ENCODE measurements at places on chromosomes 2 and 18.

GRCh38 chr2:100427627-100428258 lies 10.3 kb upstream of the CHST10 start:
- DNase-seq = peak; percentile 26

DNA sequence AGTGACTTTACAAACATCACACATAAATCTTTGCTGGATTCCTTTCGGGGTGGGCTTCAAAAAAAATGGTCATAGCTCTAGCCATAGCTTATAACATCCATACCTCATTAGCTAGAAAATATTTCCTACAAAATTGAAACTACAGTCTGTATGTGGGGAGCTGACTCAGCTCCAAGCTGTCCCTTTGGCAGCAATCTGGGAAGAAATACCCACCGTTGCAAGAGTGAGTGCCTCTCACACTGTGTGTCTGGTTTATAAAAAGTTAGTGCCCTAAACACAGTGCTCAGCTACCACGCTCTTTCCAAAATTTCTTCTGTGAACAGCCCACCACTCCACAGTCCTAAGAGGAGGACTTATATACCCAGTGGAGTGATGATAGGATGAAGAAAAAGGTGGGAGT lies 170.1 kb downstream of the RBM43 start:
- DNase-seq = no peak

DNA sequence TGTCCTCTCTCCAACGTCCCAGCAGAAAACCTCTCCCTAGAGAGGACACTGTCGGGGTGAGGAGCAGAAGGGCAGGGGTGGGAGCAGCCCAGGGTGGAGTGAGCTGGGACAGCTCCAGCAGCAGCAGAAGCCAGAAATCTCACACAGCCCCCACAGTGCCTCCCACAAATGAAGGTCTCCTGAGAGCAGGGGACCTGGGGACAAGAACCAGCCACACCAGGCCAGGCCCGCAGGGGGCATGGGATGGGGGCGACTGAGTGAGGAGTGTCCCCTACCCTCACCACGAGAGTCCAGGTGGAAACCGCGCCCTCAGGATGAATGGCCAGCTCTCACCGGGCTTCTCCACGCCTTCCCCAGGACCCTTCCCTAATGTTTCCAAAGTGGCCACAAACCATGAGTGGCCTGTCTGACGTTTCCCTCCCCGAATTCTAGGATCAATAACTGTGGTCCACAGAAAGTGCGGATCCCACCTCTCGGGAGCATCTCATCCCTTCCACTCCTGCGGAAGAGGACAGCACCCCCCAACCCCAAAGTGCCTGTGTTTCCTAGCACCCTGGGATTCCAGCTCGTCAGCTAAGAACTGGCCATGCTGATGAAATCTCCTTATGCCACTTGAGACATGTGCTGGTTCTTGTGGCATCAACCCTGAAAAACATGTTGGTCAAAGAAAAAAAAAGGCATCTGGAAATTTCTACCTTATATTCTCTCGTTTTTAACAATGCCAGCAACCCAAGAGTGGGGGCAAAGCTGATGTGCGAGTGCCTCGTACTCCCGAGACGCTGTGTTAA lies 121.1 kb downstream of the HDAC4 start:
- DNase-seq = no peak

DNA sequence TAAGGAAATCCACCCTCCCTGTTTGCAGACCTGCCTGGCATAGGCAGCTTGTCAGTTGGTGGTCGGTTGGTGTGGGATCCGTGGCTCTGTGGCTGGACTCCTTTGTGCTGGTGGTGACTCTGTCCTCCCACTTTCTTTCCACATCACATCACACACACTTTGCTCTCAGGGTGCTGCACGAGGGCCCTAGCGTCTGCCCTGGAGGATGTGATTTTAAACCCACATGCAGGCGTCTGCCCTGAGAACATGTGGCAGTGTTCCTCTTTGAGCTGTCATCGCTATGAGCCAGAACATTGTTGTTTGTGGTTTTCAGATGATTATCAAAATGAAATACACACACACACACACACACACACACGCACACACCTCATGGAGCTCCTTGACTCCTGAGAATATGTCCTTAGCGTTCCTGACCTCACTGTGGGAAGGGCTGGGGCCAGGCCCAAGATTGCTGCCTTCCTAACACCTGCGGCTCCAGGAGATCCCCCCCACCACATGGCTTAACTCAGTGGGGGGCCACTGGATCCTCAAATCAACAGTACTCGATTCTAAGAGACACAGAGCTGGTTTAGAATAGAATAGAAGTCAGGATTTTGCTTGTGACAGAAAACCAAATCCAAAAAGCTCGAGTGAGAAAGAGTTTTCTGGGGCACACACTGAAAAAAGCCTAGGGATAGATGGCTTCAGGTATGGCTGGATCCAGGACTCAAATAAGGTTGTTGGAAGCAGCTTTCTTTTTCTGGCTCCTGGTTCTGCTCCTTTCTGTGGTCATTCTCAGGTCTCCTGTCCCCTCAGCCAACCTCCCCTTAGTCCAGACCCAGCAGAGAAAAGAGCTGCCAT lies 54.8 kb downstream of the RTP5 start:
- DNase-seq = no peak

- no peak for DNase-seq
Measured at GRCh38 chr2:42848265-42848664, 55.9 kb upstream of the HAAO start.

GRCh38 chr2:68764806-68765311 lies 30.2 kb downstream of the ARHGAP25 start:
- DNase-seq = peak; percentile 47

DNA sequence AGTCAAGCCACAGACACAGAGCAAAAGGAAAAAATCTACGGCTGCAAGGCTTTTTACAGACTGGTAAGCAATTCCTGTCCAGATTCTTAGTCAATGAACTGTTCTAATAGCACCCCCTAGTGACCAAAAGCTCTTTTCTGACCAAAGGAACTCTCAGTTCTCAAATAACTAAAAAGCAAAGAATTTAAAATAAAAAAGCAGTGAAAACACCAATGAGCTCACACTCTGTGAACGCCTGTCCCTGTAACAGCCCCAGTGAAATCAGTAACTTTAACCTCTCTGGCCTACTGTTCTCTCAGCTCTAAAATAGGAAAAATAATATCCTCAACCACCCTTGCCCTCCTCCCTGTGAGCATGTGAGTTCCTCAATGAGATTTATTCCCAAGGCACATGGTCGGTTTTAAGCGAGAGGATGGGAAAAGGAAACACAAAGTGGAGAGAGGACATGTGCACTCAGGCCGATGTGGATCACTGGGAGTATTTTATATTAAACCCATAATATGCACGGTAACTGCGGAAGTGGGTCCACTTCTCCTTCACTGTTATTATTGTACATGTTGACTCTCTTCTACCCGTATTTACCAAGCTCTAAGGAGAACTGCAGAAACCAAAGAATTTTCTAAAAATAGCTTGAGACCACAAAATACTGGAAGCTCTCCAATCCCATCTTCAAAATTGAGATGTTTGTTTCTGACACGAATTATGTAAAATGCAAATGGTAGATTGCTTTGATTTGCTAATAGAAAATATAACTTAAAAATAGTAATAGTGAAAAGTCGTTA lies 128.5 kb downstream of the STK39 start:
- DNase-seq = no peak

DNA sequence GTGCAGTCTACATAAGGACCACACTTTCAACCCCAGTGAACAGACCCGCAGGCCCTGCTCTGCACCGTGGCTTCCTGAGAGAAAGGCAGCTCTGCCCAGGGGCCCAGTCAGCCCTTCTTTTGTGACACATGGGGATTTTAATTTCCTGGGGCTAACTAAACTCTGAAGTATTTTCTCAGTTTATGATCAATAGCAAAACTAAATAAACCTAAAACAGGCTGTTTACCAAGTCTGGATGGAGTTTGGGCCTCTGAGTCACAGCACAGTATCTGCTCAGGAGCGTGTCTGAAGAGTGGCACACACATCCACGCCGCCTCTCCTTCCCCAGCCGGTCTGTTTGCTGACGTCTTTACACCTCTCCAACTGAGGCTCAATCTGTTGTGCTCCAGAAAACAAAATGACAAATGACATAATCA lies 72.3 kb downstream of the LDLRAD4 start:
- no peak for DNase-seq

- no peak for DNase-seq
Measured at GRCh38 chr2:29492701-29493100, 377.5 kb downstream of the CLIP4 start.

- DNase-seq = no peak
Measured at GRCh38 chr2:110828330-110828729, 96.0 kb downstream of the ACOXL start.

GRCh38 chr2:218679119-218679518 lies 7.2 kb downstream of the STK36 start:
- no peak for DNase-seq

DNA sequence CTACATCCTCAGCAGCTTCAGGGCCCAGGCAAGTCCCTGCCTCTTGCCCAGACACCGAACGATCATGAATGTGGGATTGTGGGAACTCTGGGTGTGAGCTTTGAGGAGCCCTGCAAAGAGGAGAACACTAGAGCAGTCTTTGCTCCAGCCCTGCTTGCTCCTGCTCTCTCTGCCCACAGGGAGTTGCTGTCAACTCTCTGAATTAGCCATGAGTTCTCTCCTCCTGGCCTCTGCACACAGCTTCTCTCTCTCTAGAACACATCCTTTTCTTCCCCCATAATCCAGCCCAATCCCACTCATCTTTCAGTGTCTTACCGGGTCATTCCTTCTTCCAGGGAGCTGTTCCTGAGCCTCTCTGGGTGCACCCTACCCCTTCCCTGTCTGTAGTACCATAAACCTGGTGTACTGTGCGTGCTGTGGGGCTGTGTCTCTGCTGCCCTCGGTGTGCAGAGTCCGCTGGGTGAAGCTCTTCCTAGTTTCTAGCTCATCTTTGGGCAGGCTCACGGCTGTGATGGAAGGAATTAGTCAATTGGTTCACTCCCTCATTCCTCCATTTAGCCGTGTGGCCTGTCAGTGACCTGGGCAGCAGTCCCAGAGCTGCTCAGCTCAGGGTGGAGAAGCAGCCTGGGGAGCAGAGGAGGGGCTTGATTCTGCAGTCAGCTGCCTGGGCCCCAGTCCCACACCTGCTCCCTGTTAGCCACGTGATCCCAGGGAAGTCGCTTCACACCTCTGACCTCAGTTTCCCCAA lies 132.9 kb upstream of the HDAC4 start:
- no peak for DNase-seq

DNA sequence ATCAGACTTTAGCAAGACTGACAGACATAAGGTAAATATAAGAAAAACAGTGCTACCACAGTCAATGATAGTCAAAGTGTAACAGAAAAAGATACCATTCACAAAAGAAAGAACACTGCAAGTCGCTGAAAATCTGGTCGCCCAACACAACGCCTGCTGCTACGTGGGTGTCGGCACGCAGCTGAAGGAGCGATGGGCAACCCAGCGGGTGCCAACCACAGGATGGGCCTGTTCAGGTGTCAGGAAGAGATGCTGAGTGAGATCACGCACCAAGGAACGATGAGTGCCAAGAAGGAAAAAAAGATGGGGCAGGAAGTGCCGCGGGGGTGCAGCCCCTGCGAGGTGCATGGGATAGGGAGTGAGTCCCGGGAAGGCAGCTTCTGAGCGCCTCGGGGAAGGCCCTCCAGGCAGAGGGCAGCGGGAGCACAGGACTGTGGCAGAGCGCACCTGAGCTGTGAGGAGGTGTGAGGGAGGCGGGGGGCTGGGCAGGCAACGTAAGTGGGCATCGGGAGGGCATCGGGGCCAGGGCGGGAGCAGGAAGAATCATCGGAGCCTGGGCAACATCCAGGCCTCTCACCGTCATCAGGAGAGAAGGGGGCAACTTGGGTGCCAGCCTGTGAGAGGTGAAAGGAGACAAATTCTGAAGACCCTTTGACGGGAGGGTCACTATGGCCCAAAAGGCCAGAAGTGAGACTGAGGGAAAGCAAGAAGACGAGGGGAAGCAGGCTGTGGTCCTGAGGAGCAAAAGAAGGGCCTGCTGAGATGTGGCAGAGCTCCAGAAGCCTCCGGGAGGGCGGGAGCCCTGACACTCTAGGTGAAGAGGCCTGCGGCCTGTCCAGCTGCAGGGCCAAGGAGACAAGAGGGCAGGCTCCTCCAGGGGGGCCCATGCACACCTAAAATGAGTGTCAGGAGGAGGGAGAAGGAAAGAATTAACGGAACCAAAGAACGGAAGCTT lies 14.8 kb upstream of the MTERF4 start:
- no peak for DNase-seq

GRCh38 chr2:69798290-69798908 lies 31.1 kb upstream of the GMCL1 start:
- DNase-seq = no peak

DNA sequence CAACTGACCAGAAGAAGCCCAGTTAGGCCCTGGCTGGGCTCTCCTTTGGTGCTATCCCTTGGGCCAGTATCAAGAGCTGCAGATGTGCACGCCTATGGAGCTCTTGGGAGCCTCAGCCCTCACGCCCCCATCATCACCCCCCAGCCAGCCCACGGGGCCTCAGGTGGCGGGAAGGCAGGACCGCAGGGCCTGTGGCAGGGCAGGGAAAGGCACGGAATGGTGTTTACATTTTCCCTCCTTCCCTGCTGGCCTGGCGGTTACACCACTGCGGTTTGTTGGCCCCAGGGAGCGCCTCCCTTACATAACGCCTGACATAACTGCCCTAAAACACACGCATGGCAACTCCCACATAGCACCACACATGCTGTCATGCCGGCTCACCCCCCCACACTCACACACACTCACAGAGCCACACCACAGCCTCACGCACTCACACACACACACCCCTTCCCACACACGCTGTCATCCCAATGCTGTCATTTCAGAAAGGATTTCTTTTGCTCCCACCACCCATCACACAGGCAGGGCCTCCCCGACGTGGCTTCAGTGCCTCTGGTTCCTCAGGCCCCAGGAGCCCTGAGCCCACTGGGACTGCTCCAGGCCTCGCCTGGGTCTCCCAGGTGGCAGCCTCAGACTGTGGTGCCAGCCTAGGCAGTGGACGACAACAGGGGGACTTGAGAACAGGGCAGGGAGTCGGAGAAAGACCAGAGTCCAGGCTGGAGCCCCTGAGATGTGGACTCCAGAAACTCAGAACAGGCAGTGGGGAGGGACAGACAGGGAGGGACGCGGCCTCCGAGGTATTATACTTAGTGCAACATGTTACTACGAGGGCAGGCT lies 15.7 kb downstream of the ZFP36L2 start:
- DNase-seq = no peak

DNA sequence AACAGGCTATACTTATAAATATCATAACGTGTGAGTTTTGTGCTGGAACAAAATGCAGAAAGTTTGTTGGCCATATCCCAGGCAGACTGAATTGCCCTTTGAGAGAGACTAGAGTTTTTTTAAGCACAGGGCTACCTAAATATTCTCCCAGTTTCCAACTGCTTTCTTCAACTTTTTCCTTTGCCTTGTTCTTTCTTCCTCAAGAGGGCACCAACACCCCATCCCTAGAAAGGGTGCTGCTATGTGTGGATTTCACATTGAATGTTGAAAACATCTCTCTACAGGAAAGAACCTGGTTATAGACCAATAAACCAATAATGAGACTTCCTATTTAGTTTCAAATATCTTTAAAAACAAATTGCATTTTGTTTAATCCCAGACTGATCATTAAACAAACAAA lies 87.9 kb downstream of the ICOS start:
- no peak for DNase-seq

GRCh38 chr2:156279446-156280150 lies 52.9 kb downstream of the NR4A2 start:
- no peak for DNase-seq

Measured in hepatic stellate cell (primary cell).